ENCODE measurements at places on chromosomes 7 and 10. TPM values are rescaled to one million over a fixed set of nuclear protein-coding genes. Genes with fewer than 3 reads are reported as not detected.
A peak's percentile ranks its signal among the peaks of the same experiment; 100 is the strongest.

- DNase-seq = peak; percentile 49
Observed at GRCh38 chr10:28722065-28722803, 44.9 kb downstream of the BAMBI start.

The GSDME gene
- 38.2 TPM for total RNA-seq

DNA sequence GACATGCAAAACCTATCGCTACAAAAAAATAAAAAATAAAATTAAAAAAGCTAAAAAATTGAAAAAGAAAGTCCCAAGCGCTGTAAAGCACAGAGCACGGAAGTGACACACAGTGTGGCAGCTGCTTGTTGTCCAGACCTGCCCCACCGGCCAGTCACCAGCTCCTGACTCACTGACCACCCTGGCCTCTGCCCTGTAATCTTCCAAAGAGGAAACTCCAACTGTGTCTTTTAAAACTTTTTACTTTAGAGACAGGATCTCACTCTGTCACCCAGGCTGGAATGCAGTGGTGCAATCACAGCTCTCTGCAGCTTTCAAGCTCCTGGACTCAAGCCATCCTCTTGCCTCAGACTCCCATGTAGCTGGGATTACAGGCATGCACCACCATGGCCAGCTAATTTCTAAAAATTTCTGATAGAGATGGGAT lies 23.6 kb downstream of the GNA12 start:
- DNase-seq = no peak

DNA sequence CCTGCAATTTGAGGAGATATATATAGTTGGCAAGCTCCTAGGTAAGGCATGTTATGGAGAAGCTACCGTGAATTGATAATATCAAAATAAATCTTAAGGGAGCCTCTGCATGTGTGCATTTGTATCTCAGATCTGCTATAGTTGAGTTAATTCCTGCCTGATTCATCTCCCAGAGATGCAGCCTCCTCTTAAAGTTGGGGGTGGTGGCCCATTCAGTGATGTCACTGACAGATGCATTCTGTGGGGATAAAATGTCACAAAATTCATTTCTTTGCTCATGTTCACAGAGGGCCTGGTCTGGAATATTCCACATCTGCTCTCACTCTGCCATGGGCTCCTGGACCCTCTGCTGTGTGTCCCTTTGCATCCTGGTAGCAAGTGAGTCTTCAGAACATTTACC lies 185.8 kb upstream of the PRSS1 start:
- DNase-seq = no peak

DNA sequence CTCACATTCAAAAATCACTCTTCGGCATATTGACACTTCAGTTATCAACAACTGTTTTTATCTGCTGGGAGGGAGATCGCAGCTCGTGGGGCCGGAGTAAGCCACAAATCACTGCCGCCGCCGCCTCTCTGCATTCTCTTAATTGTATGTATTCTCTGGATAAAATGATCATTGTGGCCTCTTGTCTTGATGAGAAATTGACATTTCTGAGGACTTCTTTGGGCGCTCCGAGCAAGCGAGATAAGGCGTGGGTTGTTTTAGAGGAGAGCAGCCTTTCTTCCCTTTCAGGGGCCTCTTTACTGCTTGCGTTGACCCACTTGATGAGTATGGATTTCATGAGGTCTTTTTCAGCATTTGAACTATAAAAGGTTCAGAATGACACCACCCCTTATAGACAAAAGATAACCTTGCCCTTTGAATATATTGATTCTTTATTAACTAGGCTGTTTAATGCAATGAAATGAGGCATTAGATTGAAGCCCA lies 130.6 kb downstream of the EBF3 start:
- no peak for DNase-seq

The SLC18A3 gene
- not detected for total RNA-seq

DNA sequence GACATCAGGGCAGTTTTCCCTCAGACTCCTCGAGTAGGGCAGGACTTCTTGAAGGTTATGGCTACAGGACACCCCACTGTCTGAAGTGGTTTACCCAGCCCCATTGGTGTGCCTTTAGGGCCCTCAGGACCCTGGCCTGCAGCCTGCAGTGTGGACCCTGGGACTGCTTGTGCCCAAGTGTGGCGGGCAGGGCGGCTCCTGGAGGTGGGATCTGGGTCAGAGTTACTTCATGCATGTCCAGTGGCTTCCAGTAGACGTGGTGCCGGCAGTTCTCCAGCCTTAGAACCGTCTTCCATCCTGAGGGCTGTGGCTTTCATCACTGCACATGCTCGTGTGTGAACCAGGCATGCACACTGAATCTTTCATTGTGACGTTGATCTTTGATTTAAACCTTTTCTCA lies 16.7 kb downstream of the EIF3B start:
- DNase-seq = no peak

The TMEM26 gene
- total RNA-seq = 0.47 TPM

GRCh38 chr10:93821051-93821772 lies 63.5 kb downstream of the LGI1 start:
- no peak for DNase-seq

DNA sequence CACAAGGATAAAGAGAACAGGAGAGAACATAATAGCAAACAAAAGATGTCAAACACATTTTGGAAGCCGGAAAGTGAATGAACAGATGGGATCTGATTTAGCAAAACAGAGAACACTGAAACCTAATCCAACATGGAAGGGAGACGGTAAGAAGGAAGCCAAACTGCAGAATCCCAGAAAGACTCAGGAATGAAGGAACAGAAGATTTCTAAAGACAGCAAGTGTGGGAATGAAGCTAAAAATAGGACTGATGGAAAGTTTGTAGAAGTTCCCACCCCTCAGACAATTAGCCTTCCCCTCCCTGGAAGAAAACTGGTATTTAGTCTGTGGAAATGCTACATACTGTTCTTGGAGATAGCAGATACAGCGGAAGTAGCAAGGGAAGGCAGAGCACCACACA lies 40.8 kb downstream of the SLC16A12 start:
- DNase-seq = no peak

DNA sequence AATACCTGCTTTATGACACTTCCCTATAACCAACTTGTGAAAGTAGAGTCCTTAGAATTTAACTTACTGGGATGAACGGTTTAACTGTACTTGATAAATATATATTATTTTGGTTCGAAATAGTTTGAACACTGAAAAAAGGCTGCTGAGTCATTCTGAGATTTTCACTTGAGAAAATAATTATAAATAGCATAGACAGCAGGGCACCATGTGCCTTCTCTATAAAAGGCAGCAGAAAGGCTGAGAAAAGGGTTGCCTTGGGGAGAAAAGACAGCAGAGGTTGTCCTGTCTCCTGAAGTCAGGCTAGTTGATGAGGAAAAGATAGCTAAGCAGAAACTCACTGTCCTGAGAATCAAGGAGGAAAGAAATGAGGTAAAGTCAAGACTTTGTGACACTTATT lies 92.4 kb downstream of the CTTNBP2 start:
- DNase-seq = no peak

DNA sequence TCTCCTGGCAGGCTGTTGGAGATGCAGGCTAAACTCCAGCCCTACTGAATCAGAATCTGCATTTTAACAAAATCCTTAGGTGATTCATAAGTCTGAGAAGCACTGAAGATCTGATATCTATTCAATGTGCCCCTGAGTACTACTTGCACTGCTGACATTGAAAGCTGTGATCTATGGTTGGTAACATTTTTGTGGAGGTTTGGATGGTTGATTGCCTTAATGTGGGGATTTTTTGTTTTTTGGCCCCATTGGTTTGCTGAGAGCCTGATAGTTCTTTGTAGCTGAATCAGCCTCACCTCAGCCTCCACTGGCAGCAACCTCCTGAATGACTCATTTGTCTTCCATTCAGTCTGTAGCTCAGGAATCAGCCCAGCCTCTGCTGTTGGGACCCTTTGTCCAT lies 14.7 kb upstream of the LRRN3 start:
- DNase-seq = no peak

- no peak for DNase-seq
Observed at GRCh38 chr10:95451150-95451549, 110.0 kb downstream of the SORBS1 start.

DNA sequence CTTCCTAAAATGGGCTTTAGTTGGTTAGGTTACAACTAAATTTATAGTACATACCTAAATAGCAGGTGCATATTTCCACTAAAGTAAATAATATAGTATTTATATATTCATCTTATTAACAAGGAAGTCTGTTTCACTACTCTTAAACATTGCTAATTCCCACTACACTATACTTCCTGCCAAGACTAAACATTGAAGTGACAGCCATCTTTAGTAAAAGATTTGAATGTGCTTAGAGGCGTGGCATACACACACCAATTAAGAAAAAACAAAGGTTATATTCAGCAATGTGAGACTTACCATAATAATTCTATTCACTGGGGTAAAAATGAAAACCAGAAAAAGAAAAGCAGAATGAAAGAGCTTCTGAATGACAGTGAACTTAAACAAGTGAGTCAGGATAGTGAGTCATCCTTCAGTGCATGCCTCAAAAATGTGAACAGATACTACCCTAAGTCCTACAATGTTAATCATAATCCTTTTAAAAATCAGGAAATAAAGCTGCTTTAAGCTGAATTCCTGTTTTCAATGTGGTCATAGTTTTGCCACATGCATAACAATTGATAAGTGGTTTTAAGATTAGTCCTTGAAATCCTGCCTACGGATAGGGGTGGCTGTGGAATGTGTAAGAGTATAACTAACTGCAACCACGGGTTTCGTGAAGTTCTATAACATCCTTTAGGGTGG lies 59.4 kb downstream of the USP6NL start:
- DNase-seq = no peak

DNA sequence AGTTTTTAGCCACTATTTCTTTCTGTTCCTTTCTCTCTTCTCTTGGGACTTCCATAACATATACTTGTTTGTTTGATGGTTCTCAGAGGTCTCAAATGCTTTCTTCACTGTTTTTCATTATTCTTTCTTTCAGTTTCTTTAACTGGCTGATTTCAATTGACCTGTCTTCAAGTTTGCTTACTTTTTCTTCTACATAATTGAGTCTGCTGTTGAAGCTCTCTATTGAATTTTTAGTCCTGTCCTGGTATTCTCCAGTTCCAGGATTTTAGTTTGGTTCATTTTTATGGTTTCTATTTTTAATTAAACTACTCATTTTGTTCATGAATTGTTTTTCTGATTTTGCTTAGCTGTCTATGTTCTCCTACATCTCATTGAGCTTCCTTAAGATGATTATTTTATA lies 1305.3 kb upstream of the CELF2 start:
- DNase-seq = no peak
